ENCODE measurements at places on chromosomes 5 and 9.

- no peak for DNase-seq
Measured at GRCh38 chr5:31898036-31898632, 259.2 kb downstream of the PDZD2 start.

DNA sequence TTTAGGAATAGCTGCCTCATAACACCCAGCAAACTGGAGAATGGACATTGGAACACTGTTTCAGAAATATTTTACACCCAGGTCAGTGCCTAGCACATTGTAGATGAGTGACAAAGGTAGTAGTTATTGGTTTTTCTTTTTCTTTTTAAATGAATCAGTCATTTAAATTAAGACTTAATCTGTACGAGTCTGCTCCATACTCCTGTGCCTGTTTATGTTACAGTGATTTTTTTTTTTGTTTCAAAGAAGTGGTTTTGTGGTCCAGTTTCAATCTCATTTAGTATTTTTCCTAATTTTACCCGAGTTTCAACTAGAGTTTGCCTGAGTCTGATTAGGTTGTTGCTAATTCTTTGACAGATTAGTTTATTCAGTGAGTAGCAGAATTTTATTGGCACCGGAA, 16.2 kb downstream of the LMNB1 start:
- no peak for DNase-seq

DNA sequence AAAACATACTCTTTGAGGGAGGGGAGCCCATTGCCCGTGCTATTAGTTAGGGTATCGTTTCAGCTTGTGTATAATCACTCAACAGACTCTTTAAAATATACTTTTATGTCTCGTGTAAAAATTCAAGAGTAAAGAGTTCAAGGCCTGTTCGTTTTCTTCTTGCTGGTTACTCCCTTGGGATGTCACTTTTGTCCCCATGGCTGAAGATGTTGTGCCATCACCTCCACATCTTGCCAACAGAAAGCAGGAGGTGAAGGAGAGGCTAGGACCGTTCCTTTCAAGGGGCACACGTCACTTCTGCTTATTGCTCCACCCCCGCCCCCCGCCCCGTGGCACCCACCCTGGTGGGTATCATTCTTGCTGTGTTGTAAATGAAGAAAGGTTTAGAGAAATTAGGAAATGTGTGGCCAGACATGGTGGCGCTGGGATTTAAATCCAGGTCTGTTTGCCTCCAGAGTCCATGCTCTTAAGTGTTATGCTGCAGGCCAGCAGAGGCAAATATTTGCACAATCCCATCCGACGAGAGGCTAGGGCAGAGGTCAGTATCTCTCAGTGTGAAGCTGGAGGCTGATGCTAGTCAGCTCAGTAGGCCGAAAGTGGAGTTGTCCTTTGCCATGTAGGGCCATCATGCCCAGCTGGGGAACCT, 3.0 kb downstream of the MLANA start:
- DNase-seq, result no peak

- DNase-seq, result no peak
Measured at GRCh38 chr5:119453040-119453373, 710 bp downstream of the HSD17B4 start.

DNA sequence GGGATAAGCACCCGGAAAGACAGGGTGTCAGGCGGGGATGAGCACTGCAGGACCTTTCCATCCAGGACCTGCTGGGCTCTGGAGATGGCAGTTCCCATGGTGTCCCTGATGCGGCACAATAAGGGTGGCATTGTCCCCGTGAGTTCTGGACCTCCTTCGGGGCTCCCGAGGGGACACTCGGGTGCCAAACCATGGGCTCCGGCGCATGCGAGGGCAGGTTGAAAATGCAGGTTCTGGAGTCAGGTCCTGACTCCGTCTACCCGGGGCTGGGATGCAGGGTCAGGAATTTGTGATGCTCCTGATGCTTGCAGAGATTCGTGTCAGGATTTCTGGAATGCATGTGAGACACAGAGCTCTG, 682 bp downstream of the FCN2 start:
- DNase-seq, result no peak

DNA sequence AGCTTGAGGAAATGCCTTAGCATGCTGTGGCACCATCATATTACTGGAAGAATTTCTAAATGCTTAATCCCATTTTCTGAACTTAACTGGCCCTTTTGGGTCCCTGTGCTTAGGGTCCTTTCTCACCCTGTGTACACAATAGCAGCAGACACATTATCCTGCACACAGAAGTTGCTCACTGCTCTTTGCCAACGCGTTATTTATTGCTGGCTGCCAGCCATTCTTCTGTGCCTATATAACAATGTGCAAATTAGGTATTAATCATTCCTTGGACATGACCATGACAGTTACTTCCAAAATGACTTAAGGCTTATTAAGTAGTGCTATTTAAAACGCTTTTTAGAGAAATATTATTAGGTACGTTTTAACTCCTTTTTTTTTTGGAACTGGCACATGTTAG, 134.7 kb downstream of the FBN2 start:
- no peak for DNase-seq

DNA sequence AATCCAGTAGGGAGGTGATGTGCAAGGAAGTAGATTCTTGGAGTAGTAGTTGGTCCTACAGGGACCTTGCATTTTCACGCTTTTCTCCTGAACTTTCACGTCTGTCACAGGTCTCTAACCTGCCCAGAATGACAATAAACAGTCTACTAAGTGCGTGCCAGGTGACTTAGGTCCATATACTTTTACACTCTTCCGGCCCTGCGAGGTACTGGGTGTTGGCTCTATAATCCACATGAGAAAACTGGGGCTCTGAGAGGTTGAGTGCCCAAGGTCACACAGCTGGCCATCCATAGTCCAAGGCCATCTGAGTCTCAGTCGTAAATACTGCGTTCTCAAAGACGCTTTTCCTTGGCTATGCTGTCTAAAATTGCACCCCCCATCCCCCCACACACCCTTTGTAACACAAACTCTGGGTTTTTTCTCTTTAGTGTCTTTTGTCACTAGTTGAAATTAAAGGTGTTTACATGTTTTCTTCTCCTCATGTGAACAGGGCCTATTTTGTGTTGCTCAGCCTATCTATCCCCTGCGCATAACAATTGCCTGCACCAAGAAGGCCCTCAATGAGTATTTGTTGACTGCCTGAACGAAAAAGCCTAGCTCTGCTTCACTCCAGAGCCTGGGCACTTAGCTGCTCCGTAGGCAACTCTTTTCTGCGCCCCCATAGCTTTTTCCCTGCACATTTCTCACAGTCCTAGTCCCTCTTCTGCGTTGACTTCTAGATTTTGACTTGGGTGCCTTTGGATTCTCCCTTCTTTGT, 943 bp downstream of the SFXN1 start:
- DNase-seq, result peak; percentile 15

GRCh38 chr5:35454011-35454525, 163.6 kb upstream of the SPEF2 start:
- DNase-seq, result no peak

- no peak for DNase-seq
Measured at GRCh38 chr5:147560718-147561331, 51.0 kb upstream of the DPYSL3 start.

- DNase-seq, result no peak
Measured at GRCh38 chr9:83362341-83362995, 175.7 kb downstream of the FRMD3 start.

DNA sequence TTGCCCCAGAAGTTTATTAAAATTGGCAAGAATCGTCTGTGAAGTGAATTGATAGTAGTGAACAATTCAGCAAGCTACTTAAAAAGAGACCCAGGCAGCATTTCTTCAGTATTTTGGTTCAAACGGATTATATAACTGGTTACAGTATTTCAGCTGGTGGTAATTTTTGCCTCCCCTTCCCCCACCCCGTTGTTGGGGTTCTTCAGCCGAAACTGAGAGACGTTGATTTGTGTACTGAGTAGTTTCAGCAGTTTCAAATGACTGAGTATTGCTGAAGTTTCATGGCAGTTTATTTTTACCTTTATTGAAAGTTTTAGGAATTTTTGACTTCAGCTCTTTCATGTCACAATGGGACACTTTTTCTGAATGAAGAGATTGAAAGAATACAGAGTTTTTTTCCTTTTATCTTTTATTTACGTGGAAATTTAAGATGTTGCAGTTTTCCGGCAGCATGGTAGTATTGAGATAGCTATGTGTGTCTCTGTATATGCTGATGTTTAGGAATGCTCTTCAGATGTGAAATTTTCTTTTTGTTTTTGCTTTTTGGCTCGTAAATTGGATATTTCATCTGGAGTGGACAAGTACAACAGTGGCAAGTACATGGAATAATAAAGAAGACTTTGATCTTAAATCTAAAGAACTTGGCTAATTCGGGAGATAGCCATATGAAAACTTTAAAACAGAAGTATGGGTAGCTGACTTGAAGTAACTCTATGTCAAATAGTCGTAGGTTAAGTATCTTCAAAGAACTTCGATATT, 1.9 kb downstream of the GPBP1 start:
- DNase-seq, result no peak

DNA sequence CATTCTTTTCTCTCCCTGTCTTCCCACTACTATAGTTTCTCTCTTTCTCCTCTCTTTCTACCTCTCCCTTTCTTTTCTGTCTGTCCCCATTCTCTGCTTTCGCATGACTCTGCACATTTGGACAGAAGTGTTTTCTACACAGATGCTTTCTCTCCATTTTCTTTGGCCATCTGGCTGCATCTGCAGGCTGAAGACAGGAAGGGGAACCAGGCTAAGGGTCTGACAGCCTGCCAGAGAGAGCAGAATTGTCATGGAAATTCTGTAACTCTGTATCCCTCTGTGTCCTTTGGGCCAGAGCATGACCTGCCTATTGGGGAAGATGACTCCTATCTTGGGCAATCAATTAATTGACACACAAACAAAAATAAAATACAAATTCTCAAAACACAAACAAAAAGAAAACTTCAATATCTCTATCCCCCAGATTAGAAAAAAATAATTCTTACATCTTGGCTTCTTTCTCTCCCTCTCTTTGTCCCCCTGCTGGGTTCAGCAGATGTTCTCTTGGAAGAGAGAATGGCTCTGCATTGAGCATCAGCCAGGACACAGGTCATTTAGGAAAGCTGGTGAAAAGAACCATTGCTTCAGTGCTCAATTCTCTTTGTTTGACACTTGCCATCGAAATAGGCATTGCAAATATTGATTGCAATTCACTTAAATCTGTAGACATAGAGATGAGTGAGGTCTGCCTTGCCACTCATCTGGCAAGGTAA, 415.9 kb upstream of the KLF4 start:
- peak; percentile 89 for DNase-seq

- DNase-seq, result no peak
Measured at GRCh38 chr5:74421377-74421776, 219.2 kb downstream of the ENC1 start.

DNA sequence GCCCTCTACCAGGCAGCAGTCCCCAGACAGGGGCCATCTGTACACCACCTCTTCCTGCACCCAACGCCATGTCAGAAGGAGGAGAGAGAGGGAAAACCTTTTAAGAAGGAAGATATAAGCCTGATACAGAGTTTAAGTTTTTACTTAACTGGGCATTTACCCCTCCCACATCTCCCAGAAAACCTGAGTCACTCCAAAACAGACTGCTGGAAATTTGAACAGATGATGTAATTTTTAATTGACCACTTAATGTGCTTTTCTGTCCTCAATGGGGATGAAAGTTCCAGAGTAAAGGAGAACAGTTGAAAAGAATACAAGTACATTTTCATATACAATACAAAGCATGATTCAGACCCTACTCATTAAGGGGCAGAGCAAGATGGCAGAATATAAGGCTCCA, 63.9 kb downstream of the TTC39B start:
- no peak for DNase-seq

- no peak for DNase-seq
Measured at GRCh38 chr9:6925836-6926235, 168.1 kb downstream of the KDM4C start.
